Amniotic stem cell (primary cell): ENCODE measurements at places on chromosomes 3 and 15.

GRCh38 chr3:126758026-126758425 lies 54.0 kb downstream of the CHCHD6 start:
- no peak for DNase-seq

DNA sequence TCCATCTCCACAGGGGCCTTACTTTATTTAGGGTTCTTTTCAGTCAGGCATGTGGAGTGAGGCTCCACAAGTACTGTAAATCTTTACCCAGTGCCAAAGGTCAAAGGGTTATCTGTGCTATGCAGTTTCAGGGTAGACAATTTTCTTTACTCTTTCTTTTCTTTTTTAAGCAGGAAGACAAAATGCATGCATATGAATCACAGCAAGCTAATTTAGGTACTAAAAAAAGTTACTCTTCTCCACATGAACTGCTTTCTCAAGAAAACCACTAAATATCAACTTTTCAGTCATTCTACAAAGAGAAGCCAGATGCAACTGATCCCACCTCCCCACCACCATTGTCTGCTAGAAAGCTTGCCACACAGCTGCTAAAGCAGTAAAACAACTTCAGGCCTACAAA lies 73.3 kb upstream of the PYGO1 start:
- no peak for DNase-seq

- no peak for DNase-seq
Measured at GRCh38 chr3:36796161-36796560, 31.8 kb upstream of the DCLK3 start.

DNA sequence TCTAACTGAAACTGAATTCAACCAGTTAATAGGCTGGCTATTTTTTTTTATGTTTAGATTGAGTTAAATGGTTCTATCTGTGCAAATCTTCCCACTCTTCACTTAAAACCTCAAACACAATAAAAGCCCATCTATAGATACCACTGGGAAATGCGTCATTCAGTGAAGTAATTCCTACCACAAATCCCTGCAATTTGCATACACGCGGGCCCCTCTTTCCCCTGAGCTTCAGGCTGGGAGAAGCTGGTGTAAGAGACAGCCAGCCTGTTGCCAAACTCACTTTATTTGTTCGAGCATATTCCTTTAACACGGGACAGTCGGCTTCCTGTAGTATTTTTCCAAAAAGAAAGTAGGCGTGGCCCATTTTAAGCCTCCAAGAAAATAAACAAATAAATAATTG lies 26.0 kb upstream of the MCTP2 start:
- DNase-seq: no peak

DNA sequence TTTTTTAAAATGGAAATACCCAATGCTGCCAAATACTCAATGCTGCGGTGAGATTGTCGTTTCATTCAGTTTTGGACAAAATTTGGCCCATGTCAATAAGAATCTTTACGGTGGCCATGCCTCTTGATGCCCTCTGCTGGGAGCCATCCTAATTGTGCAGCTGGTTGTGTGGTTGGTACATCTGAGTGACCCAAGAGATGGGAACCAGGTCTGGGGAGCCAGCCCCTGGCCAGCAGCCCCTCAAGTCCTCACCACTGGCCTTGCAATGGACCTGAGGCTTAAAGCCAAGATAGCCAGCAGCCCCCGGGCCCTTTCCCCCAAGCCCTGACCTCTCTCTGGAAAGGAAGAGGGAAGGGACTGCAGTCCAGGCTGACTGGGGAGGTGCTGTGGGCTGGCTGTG lies 36.4 kb upstream of the ESYT3 start:
- DNase-seq: no peak

- peak; percentile 18 for DNase-seq
Measured at GRCh38 chr3:178436773-178437172, 99.5 kb upstream of the KCNMB2 start.

GRCh38 chr3:47761046-47761445 lies 20.6 kb downstream of the SMARCC1 start:
- no peak for DNase-seq

DNA sequence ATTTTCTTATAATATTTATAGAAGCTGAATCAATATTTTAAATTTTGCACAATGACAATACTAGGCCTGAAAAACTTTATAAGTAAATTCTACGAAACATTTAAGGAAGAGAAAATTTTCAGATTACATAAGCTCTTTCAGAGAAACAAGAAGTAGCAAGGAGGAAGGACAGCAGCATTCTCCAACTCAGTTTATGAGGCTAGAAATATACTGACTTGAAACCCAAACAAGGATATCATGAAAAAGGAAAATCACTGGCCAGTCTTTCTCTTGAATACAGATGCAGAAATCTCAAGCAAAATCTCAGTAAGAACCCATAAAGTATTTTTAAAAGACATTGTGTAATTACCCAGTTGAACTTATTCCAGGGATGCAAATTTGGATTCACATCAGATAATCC lies 121.3 kb downstream of the STAC start:
- DNase-seq: no peak

DNA sequence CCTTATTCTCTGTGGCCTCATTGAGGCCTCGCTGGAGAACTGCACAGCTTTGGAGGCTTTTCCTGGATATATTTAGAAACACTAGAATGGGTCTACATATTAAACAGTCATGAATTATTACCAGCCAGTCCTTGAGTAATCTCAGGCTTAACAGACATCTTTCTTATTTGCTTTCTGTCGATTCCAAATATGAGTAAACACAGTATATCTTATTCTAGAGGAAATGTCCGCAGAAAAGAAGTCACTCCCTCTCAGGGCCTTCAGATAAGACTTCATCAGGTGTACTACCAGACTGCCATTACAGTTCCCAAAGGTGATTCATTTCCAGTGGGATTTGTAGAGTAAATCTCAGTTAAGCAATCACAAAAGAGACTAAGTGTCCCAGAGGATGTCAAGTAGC lies 310.7 kb downstream of the RBMS3 start:
- DNase-seq: no peak

DNA sequence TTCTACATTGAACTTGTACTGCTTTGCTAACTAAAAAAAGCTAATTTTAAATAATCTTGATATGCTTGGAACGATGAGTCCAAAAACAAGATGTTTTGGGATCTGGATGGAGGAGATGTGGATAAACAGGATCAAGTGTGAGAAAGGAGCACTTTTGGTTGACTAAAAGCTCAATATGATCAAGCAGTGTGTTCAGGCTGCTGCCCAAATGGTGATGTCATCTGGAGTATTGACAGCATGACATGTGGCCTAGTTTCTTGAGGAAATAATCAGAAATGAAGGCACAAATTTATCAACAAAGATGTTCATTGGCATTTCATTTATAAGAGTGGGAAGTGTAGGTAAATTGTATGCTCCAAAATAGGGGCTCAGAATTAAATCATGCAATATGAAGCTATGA lies 161.2 kb downstream of the SOX2 start:
- DNase-seq: no peak
